MCF 10A (cell line): ENCODE measurements at places on chromosomes 4 and X. TPM values are rescaled to one million over a fixed set of nuclear protein-coding genes. Genes with fewer than 3 reads are reported as not detected.

The DCAF12L2 gene
- not detected in 2 replicates for total RNA-seq

The PGAM4 gene
- total RNA-seq, result not detected in 2 replicates

The ATOH1 gene
- total RNA-seq, result not detected in 2 replicates

- no peak overlapping the region for H3K27ac ChIP-seq
- H3K4me1 ChIP-seq, result no peaks in the 10 kb centered on the region
- no peaks in the 10 kb centered on the region for H3K27me3 ChIP-seq
- H3K36me3 ChIP-seq, result no peaks in the 10 kb centered on the region
- H3K4me3 ChIP-seq, result no peak overlapping the region
These were observed 474.3 kb downstream of the FAT4 start for GRCh38 chr4:125789023-125789422.

The PCDH18 gene
- 3.5 and 4.9 TPM in 2 replicates for total RNA-seq

- peak; percentile 67 for DNase-seq
- no peaks in the 10 kb centered on the region for H3K4me1 ChIP-seq
- no peak overlapping the region for H3K27ac ChIP-seq
- H3K36me3 ChIP-seq, result no peaks in the 10 kb centered on the region
- H3K4me3 ChIP-seq, result no peak overlapping the region
These were observed 27.2 kb downstream of the BST1 start for GRCh38 chr4:15729910-15730533.

- H3K4me1 ChIP-seq, result no peaks in the 10 kb centered on the region
- no peaks in the 10 kb centered on the region for H3K36me3 ChIP-seq
- DNase-seq, result peak; percentile 3
- no peak overlapping the region for H3K27ac ChIP-seq
- H3K4me3 ChIP-seq, result no peak overlapping the region
- no peaks in the 10 kb centered on the region for H3K27me3 ChIP-seq
These were observed 16.4 kb downstream of the BANK1 start for GRCh38 chr4:101806914-101807313.

GRCh38 chr4:44016570-44017421 lies 431.8 kb downstream of the KCTD8 start:
- H3K27me3 ChIP-seq, result no peaks in the 10 kb centered on the region
- peaks cover 4% of the 10 kb centered on the region for H3K4me1 ChIP-seq
- H3K36me3 ChIP-seq, result no peaks in the 10 kb centered on the region

- no peaks in the 10 kb centered on the region for H3K4me1 ChIP-seq
- no peak overlapping the region for H3K27ac ChIP-seq
- H3K36me3 ChIP-seq, result no peaks in the 10 kb centered on the region
These were observed 5.7 kb downstream of the P2RY8 start for GRCh38 chrX:1531096-1531890.

- no peak for DNase-seq
- H3K4me1 ChIP-seq, result no peaks in the 10 kb centered on the region
- no peaks in the 10 kb centered on the region for H3K27me3 ChIP-seq
- no peak overlapping the region for H3K27ac ChIP-seq
These were observed 29.1 kb upstream of the ANAPC4 start for GRCh38 chr4:25347971-25348370.

DNA sequence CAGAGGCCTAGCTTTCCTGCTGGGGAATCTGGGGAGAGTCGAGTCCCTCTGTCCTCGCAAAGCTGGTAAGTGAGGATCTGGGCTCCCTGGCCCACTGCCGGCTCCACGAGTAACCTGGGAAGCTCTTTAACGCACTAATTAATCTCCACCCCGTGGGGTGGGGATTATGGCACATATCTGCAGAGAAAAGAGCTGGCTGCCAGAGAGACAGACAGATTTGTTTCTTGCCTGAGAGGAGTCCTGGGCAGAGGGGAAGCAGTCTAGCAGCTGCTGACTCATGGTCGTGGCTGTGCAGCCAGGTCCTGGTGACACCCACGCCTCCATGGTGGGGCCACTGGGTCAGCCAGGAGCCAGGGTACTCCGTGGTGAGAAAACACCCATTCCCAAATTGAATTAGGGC lies 14.0 kb downstream of the SORCS2 start:
- peak; percentile 66 for DNase-seq
- no peaks in the 10 kb centered on the region for H3K36me3 ChIP-seq
- no peak overlapping the region for H3K4me3 ChIP-seq
- H3K4me1 ChIP-seq, result peaks cover 35% of the 10 kb centered on the region

GRCh38 chrX:39162322-39162735 lies 361.1 kb downstream of the MID1IP1 start:
- H3K4me1 ChIP-seq, result no peaks in the 10 kb centered on the region
- peaks cover 88% of the 10 kb centered on the region for H3K27me3 ChIP-seq
- no peak overlapping the region for H3K4me3 ChIP-seq
- no peak for DNase-seq
- no peaks in the 10 kb centered on the region for H3K36me3 ChIP-seq
- H3K27ac ChIP-seq, result no peak overlapping the region

- no peak overlapping the region for H3K4me3 ChIP-seq
- H3K27me3 ChIP-seq, result no peaks in the 10 kb centered on the region
- no peak overlapping the region for H3K27ac ChIP-seq
- peak; percentile 20 for DNase-seq
- H3K4me1 ChIP-seq, result no peaks in the 10 kb centered on the region
- peaks cover 1% of the 10 kb centered on the region for H3K36me3 ChIP-seq
These were observed 646.7 kb downstream of the PDHA2 start for GRCh38 chr4:96486563-96486962.

DNA sequence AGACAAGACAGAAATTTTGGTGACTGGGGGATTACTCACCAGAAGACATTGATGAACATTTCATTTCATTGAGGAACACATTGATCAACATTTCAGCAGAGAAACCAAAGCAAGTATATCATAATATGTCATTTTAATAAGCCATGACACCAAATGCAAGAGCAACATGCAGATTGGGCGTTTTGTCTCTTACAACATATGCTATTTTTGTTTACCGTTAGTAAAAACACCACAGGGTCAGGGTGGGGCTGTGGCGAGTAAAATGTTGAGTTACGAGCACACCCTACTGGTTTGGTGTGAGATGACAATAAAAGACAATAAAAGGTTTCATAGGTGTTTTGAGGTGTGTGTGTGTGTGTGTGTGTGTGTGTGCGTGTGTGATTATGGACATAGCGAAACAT lies 294.5 kb downstream of the PDGFC start:
- peak overlapping the region; percentile 21 for H3K27ac ChIP-seq
- no peak overlapping the region for H3K4me3 ChIP-seq
- DNase-seq, result peak; percentile 61
- no peaks in the 10 kb centered on the region for H3K4me1 ChIP-seq

DNA sequence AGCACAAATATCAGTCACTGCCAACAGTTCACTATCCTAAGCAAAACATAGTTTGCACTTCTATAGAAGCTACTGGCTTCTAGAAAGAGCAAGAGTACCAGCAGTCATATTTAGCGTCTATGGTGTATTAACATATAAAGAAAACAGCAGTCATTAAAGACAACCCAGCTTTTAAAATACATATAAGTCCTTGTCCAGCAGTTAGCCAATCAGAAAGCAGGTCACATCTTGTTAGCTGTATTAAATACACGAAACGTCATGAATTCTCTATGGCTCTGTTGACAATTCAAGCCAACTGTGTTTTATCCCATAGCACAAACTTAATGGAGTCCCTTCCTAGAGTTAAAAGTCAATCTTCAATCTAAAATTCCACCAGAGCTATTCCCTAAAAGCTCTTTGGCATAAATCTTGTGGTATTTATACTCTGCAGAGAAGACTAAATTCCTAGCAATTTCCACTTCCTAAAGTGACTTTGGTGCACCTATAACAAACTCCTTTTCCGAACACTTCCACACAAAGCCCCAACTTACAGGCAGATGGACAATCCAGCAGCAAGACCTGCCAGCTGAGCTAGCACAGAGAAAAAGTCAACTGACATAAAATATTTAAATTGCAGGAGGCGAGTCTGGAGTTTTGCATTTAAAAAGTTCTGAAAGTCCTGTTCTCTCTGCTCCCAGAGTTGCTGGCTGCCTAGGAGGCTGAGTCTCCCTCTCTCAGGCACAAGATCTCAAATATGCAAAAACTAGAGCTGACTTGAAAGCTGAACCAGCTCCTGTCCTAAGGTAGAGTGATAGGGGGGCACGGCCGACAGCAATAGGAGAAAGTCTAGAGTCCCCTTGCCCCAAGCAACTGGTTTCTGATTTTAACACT lies 1.3 kb downstream of the LDB2 start:
- no peak overlapping the region for H3K4me3 ChIP-seq
- no peaks in the 10 kb centered on the region for H3K4me1 ChIP-seq
- no peak overlapping the region for H3K27ac ChIP-seq
- DNase-seq, result no peak

GRCh38 chr4:6999172-7000086 lies 43.7 kb upstream of the TADA2B start:
- H3K36me3 ChIP-seq, result peaks cover 75% of the 10 kb centered on the region
- peak overlapping the region; percentile 80 for H3K27ac ChIP-seq
- H3K4me3 ChIP-seq, result peak overlapping the region; percentile 29
- H3K27me3 ChIP-seq, result no peaks in the 10 kb centered on the region

- peaks cover 5% of the 10 kb centered on the region for H3K4me1 ChIP-seq
- H3K4me3 ChIP-seq, result no peak overlapping the region
- no peaks in the 10 kb centered on the region for H3K36me3 ChIP-seq
- DNase-seq, result no peak
- H3K27me3 ChIP-seq, result no peaks in the 10 kb centered on the region
These were observed 31.8 kb upstream of the MTM1 start for GRCh38 chrX:150536455-150537116.

The HMX1 gene
- not detected in 2 replicates for total RNA-seq

DNA sequence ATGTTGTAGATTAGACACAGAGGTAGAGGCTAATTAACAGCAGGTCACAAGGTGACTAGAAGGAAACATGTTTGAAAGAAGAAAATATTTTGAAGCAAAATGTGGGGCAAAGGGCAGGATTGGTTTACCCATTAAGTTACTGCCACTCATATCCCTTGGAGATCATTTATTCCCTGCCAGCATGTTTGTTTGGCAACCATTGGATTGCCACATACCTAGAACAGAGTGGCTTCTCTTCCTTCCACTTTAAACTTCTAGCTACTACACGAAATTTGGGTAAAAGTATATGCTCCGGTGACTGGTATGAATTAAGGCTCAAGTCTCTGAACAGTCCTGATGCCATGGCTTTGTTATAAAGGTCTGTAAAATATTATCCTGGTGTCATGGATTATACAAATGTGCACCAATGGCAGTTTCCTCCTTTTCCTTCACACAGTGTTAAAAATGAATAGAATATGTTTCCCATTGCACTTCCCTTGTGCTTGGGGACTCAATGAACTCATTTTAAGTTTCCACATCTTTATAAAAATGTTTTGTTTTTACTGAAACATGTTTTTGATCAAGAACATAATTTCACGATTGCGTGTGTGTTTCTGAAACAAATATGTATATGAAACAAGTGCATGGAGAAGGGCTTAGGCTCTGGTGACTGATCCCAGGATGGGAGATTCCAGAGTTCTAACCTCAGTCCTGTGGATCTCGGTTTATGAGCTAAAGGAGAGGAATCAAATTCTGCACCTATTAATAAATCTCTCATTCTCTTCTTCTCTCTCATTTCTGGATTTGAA lies 12.3 kb downstream of the BMP3 start:
- H3K27ac ChIP-seq, result no peak overlapping the region
- no peak for DNase-seq
- peaks cover 27% of the 10 kb centered on the region for H3K4me1 ChIP-seq
- no peak overlapping the region for H3K4me3 ChIP-seq
- H3K36me3 ChIP-seq, result no peaks in the 10 kb centered on the region
- no peaks in the 10 kb centered on the region for H3K27me3 ChIP-seq

- no peak overlapping the region for H3K4me3 ChIP-seq
- H3K27ac ChIP-seq, result no peak overlapping the region
- no peak for DNase-seq
- H3K36me3 ChIP-seq, result peaks cover 100% of the 10 kb centered on the region
- H3K4me1 ChIP-seq, result no peaks in the 10 kb centered on the region
These were observed 22.1 kb upstream of the SCD5 start for GRCh38 chr4:82820689-82821088.

DNA sequence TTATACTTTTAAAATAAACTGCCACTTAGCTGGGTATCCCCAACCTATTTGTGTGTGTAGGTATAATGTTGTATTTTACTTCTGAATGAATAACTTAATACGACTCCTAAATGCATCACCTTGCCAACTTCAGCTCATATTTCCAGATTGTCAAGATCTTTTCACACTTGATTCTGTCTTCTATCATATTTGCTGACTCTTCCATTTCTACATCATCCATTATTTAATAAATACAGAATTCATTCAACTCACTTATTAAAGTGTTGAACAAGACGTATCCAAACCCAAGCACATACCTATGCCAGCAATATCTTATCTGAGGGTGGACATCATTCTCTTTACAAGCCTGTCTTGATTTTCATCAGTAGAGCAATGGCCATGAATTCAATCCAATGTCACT lies 91.2 kb upstream of the FAM47C start:
- H3K4me1 ChIP-seq, result no peaks in the 10 kb centered on the region
- no peak for DNase-seq
- H3K27me3 ChIP-seq, result peaks cover 23% of the 10 kb centered on the region
- no peaks in the 10 kb centered on the region for H3K36me3 ChIP-seq
- H3K27ac ChIP-seq, result no peak overlapping the region

DNA sequence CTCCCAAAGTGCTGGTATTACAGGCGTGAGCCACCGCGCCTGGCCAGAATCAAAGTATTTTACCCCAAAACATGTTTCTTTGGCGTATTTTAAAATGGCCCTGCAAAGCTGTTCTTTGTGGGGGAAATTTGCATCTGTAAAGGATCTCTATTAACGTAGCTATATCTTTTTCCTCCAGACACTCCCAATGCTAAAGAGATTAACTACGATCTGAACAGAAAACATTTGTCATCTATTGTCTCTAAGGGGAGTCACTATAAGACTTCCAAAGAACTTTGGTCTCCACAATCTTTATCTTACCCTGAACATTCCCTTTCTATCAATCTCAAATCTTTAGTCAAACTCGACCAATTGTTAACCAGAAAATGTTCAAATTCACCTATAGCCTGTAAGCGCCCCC lies 19.1 kb upstream of the PDS5A start:
- H3K27me3 ChIP-seq, result no peaks in the 10 kb centered on the region
- H3K4me3 ChIP-seq, result no peak overlapping the region
- no peak overlapping the region for H3K27ac ChIP-seq
- DNase-seq, result no peak
- no peaks in the 10 kb centered on the region for H3K36me3 ChIP-seq
- H3K4me1 ChIP-seq, result no peaks in the 10 kb centered on the region

- peaks cover 15% of the 10 kb centered on the region for H3K4me1 ChIP-seq
- no peak overlapping the region for H3K4me3 ChIP-seq
- H3K27me3 ChIP-seq, result no peaks in the 10 kb centered on the region
- DNase-seq, result no peak
These were observed 9.7 kb downstream of the MTHFD2L start for GRCh38 chr4:74167585-74167984.

The SPANXB1 gene
- not detected in 2 replicates for total RNA-seq
